Activated T-cell treated with anti-CD3 and anti-CD28 coated beads for 4 hours (primary cell): ENCODE measurements at places on chromosomes 5 and 9.

GRCh38 chr9:131517761-131518190, 13.3 kb downstream of the UCK1 start:
- no peak for DNase-seq

DNA sequence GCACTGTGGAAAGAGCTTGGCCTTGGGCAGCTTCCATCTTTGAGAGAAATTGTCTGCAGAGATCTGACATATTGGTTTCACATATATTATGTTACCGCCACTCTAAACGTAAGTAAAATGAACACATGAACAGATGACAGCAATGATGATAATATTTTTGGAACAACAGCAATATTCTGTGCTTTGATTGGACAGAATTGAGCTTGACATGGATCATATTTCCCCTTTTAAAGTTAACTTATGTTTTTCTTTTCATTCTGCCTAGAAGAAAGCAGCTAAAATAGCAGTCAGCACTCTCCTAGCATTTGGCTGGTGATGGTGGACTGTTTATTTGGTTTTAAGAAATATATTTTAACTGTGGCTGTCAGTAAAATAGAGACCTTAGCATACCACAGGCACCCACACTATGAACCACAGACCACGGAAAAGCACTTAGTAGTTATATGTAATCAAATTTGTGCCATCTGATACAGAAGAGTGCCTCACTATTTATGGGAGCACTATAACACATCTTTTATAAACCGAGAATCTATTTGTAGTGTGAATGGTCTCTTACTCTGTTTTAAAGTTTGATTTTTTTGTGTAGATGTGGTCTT, 1.8 kb upstream of the CFAP95 start:
- DNase-seq: no peak

GRCh38 chr5:143177263-143177983, 226.1 kb downstream of the NR3C1 start:
- DNase-seq: no peak

GRCh38 chr9:110257097-110257841, 962 bp upstream of the TXN start:
- no peak for DNase-seq

GRCh38 chr9:91834740-91835139, 115.3 kb downstream of the ROR2 start:
- no peak for DNase-seq

DNA sequence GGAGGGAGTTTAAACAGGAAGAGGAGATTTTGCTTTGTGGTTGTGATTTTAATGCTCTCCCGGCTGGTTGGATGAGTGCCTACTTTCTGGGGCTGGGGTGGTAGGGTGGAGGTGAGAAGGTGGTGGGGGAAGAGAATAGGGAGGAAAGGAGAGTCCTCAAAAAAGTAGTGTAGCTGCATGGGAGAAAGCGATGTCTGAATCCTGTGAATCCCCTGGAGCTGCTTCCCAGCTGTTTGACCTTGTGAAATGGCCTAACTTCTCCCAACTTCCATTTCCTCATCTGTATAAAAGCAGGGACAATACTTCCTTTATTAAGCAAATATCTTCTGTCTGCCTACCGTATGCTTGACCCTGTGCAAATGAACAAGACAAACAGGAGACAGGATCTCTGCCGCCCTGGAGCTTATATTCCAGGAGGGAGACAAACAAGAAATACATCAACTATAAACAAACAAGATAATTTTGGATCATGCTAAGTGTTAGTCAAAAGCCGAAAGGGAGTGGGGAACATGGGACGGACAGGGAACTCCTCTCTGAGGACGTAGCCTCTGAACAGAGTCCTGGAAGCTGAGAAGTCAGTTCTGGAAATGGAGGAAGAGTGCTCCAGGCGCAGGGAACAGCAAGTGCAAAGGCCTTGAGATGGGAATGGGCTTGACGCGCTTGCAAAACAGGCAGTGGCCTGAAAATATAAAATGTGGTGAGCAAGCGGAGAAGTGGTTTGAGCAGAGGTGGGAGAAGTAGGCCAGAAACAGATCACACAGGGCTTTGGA, 103.5 kb downstream of the SPRY4 start:
- no peak for DNase-seq

GRCh38 chr5:123066016-123066415, 23.0 kb upstream of the PRDM6 start:
- no peak for DNase-seq

- DNase-seq: no peak
Measured at GRCh38 chr9:135480071-135480939, 723 bp downstream of the PPP1R26 start.

DNA sequence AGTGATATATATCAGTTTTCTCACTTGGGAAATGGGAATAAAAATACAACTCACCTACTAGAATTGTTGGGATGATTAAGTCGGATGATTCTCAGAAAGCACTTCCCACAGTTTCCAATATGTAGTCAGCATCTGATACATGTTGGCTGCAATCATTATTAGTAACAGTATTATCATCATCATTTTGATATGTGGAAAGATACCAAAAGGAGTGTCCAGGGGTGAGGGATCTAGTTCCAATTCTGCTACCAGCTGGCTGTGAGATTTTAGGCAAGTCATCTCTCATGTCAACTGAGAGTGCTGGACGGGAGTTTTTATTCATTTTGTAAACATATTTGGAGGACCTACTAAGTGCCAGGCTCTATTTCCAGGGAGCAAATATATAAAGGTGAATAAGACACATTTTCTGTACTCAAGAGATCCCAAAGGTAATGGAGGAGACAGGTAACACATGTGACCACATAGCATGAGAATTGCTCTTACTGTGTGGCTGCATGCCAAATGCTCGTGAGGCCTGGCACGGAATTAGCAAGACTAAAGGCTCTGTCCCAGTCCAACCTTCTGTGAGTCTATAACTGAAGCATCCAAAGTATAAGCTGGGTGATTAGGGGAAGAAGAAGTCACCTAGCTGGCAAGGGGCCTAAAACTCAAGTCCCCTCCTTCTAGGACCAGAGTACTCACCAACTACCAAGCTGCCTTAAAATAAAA, 83.0 kb downstream of the GRIA1 start:
- DNase-seq: no peak

- no peak for DNase-seq
Measured at GRCh38 chr9:133304158-133304470, 29.1 kb upstream of the ABO start.

DNA sequence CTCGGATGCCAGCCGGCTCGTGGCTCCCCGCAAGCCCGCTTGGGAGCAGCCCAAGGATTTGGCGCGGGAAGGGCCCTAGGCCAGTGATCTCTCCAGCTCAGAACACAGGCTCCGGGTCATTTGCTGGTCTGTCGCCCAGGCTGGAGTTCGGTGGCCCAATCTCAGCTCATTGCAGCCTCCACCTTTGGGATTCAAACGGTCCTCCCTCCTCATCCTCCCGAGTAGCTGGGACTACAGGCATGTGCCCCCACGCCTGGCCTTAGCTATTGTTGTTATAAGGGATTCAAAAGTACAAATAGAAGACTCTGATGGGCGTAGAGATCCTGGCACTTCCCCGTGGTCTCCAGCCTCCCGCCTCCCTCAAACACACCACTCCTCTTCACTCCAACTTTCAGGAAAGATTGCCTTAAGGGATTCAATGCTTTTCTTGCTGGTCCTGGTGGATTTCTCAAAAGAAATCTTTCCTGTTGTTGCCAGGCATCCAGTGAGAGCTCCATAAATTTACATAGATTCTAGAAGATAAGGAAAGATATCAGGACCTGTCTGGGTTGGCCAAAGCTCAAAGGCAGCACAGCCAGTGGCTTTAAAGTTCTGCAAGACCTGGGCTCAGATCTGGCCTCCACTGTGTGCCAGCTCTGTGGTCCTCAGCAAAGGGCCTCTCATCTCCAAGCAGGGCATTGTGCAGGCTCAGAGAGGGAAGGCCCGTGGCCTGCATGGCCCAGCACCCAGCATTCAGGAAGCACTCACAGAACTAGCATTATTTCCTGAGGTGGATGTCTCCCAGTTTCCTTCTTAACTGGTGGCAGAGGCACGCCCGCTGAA, 1.0 kb downstream of the AIF1L start:
- no peak for DNase-seq

DNA sequence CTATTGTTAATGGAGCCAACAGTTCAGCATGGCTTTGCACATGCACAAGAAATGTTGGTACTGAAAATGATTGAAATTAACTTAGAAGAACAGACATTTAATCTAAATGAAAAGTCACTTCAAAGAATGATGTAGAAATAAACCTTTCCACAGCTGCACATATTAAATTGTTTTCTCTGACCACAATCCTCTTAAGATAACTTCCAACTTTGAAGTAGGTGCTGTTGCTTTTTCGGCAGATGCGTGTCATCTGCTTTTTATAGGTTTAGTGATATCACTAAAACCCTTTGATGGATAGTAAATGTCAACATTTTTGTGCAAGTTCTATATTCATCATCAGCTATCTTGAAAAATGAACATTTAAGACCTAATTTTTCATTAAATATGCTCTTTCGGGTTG, 25.3 kb upstream of the SLC1A3 start:
- DNase-seq: no peak

GRCh38 chr9:128127568-128127989, at the start of gene PTGES2:
TSS of gene PTGES2 (minus strand) at chr9:128127729. CDS start at chr9:128127717, 12 bp downstream.
- peak; percentile 71 for DNase-seq

- peak; percentile 54 for DNase-seq
Measured at GRCh38 chr9:114382699-114383520, 4.9 kb downstream of the AKNA start.

GRCh38 chr9:8534828-8535227, 735.2 kb upstream of the DMAC1 start:
- DNase-seq: no peak

DNA sequence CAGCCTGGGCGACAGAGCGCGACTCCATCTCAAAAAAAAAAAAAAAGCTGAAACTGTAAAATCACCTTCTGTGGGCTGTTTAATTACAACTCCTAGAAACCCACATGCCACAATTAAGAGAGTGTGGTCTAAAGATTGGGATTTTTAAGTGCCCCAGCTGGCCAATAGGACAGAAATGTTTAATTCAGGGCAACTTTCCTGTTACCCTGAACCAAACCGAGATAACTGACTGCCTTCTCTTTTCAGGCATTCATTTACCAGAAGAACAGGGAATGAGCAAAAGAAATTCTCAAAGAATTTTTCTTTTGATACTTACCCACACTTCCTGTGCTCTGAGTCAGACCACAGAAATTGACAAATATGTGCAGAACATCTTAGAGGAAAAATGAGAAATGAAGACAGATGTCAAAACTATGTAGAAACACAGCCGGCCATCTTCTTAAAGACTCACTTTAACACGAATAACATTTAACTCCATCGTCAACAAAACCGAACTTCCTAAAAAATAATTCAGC, 221.3 kb upstream of the DAPK1 start:
- DNase-seq: no peak

- no peak for DNase-seq
Measured at GRCh38 chr5:55391707-55392106, 83.9 kb downstream of the MTREX start.

GRCh38 chr5:170297589-170298462, at the start of gene LCP2:
TSS of gene LCP2 (minus strand) at chr5:170297777. CDS start at chr5:170297611, 166 bp downstream.
- DNase-seq: no peak

- no peak for DNase-seq
Measured at GRCh38 chr5:16673241-16674201, 56.7 kb upstream of the RETREG1 start.

GRCh38 chr5:175377816-175378215, 66.2 kb downstream of the DRD1 start:
- no peak for DNase-seq

- DNase-seq: no peak
Measured at GRCh38 chr9:109560470-109561132, 62.5 kb upstream of the PTPN3 start.

DNA sequence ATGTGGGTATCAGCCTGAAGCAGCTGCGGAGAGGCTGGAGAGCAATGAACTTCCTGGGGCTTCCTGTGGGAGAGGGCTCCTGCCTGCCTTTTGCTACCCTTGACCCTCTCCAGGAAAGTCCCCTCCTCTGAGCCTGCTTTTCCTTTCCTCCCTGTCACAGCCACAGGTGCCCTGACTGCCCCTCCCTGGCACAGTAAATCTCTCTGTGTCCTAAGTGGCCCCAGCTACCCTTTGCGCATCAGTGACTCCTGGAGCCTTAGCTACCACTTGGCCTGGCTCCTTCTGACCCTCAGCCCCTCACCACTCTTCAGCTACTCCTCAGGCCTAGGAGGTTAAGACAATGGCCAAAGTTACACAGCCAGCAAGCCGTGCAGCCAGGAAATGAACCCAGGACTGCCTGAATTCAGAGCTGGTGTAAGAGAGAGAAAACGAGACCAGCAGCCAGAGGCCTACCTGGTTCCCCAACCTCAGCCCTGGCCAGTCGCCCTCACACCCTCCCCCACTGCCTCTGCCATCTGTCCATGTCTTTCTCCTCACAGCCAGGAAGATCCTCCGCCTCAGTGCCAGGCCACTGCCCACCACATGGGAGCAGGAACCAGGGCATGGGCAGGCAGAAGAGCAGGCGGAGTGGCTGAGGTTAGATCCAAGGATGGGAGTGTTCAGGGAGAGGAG, 18.6 kb downstream of the CNTFR start:
- no peak for DNase-seq

DNA sequence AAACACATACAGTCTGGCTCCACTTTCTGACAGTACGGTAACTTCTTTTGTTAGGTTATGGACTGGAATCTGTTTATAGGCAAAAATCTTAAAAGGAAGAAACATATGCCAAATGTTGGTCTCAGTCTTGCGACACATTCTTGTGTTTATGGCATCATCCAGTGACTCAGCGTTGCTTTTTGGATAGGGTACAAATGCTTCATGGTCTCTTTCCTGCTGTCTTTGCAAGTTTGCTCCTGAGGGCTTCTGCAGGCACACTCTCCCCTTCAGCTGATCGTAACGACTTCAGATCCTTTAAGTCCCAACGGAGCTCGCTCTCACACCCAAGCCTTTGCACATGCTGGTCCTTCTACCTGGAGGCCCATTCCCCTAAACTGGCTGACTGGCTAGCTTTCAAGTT, 23.6 kb upstream of the TNFSF8 start:
- no peak for DNase-seq

GRCh38 chr9:125422853-125423252, 161.2 kb downstream of the GAPVD1 start:
- no peak for DNase-seq

GRCh38 chr9:89410641-89411350, 87.1 kb downstream of the SEMA4D start:
- peak; percentile 36 for DNase-seq

DNA sequence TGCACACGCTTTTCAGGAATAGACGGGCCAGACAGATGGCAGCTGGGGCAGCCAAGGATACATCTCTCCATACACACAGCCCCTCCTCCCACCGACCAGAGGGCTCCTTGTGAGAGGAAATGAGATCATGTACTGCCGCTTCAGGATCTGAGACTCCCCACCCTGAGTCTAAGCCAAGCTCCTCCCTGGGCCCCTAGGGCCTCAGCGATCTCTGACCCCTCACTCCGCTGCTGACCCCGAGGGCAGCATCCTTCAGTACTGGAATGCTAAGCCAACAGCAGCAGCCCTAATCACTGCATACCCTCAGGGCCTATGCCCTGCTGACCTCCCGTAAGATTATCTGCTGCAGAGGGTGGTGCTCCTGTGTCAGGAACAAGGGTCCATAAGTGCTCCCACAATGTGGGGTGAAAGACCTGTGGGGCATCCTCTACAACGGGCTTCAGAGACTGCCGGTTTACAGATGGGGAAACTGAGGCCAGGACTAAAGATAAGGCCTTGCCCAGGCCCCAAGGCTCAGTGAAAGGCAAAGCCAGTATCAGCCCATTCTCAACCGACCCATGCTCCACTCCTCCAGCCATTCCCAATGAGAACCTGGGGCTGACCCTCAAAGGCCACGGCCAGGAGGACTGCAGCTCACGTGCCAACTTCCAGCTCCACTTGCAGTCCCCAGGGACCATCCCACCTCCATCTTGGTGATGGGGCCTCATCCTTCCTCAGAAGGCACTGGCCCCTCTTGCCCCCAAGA, 37.5 kb downstream of the BICD2 start:
- DNase-seq: no peak

GRCh38 chr5:119358901-119359603, 3.2 kb downstream of the TNFAIP8 start:
- no peak for DNase-seq
